ENCODE measurements at places on chromosomes 1 and 21. TPM values are rescaled to one million over a fixed set of nuclear protein-coding genes. Genes with fewer than 3 reads are reported as not detected.

GRCh38 chr1:219783605-219784235, 144.6 kb downstream of the SLC30A10 start:
- no peak for DNase-seq

DNA sequence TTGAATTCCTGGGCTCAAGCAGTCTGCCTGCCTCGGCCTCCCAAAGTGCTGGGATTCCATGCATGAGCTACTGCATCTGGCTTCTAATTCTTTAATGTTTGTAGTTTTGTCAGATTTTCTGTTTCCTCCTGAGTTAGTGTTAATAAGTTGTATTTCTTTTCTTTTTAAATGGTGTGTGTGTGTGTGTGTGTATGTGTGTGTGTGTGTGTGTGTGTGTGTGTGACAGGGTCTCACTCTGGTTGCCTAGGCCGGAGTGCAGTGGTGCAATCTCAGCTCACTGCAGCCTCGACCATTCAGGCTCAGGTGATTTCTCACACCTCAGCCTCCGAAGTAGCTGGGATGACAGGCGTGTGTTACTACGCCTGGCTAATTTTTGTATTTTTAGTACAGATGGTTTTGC, 50.2 kb downstream of the ADARB1 start:
- DNase-seq = no peak

The DCDC2B gene
- total RNA-seq = not detected

The MAP1LC3C gene
- total RNA-seq = not detected

- DNase-seq = no peak
These were observed 563.2 kb upstream of the ADGRL2 start for GRCh38 chr1:81237473-81238089.

The CCDC28B gene
- total RNA-seq = 16.8 TPM

- DNase-seq = no peak
These were observed 6.1 kb upstream of the SAMD11 start for GRCh38 chr1:917466-918091.

Measured in dermis blood vessel endothelial cell (primary cell).